ENCODE measurements at places on chromosomes 12 and 14.

GRCh38 chr12:65672441-65672840 is 151.8 kb upstream of the HMGA2 start:
- DNase-seq = no peak

- no peak for DNase-seq
Measured at GRCh38 chr14:103537175-103537990, 8.4 kb downstream of the TRMT61A start.

DNA sequence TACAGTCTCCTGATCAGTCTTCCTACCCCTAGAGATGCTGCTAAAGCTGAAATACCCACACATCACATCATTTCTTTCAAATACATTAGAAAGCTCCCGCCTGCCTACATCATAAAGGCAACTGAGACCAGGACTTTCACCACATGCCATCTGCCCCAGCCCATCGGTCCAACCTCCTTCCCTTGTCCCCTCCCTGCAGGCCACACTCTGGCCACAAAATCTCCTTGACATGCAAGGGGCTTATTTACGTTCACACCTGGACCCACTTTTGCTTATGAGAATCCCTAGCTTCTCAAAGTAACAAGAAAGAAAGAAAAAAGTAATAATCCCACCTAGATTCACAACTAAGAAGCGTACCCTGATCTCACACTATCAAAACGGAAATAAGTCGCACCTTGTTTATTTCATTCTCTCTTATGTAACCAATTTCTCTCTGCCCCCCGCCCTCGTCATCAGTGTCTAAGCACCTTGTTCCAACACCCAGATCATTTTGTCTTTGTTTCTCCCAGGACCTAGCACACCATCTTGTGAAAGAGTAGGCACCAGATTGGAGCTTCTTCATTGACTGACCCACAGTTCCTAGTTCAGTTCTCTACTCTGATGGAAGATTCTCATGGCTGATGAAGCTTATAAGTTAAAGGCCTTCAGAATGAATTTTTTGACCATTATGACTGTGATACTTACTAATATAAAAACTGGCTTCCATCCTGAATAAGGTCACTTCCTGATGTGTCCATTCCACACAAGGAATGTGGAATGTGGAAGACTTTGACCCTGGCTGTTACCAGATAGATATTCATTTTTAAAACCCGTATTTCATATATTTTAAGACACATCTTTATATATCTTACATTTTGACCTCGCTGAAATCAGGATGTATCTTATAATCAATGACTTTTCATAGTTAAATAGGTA is 7.7 kb downstream of the WSB2 start:
- DNase-seq = no peak

GRCh38 chr12:90543374-90543773 is 411.6 kb downstream of the CCER1 start:
- no peak for DNase-seq

GRCh38 chr14:66610154-66610563 is 102.2 kb downstream of the GPHN start:
- no peak for DNase-seq

DNA sequence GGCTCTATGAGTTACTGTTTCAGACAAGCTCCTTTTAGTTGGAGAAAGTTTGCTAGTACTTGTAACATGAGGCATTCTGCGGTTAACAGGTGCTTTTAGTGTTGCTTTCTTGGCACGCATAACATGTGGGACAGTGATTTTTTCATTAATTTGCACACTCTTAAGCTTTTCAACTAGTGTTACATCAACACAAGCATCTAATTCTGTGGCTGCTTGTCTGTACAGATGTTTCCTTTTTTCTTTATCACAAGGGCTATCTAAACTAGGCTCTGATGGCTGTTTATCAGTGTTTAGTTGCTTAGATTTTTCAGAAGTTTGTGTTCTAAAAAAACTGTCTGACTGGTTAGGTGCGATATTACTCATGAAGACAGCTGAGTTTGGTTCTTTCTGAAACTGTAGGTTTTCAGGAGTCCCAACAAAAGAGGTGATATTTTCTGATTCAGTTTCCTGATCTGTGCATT is 120.1 kb downstream of the RALGAPA1 start:
- no peak for DNase-seq

GRCh38 chr12:41536813-41537490 is 348.8 kb downstream of the PDZRN4 start:
- no peak for DNase-seq

- no peak for DNase-seq
Measured at GRCh38 chr12:62166525-62166924, 93.7 kb upstream of the USP15 start.

DNA sequence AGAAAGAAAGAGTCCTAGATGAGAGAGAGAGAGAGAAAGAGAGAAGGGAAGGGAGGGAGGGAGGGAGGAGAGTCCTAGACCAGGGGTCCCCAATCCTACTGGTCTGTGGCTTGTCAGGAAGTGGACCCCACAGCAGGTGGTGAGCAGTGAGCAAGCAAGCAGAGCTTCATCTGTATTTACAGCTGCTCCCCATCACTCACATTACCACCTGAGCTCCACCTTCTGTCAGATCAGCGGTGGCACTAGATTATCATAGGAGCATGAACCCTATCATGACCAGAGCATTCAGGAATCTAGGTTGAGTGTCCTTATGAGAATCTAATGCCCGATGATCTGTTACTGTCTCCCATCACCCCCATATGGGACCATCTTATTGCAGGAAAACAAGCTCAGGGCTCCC is 39.2 kb upstream of the AMN1 start:
- DNase-seq = no peak

All from stimulated activated CD4-positive, alpha-beta T cell treated with anti-CD3 and anti-CD28 coated beads, Interleukin-12 subunit alpha, Interleukin-12 subunit beta, amount 100 ng/mL, for 4 hours (primary cell).